ENCODE measurements at places on chromosomes 3 and 15. TPM values are rescaled to one million over a fixed set of nuclear protein-coding genes. Genes with fewer than 3 reads are reported as not detected.

DNA sequence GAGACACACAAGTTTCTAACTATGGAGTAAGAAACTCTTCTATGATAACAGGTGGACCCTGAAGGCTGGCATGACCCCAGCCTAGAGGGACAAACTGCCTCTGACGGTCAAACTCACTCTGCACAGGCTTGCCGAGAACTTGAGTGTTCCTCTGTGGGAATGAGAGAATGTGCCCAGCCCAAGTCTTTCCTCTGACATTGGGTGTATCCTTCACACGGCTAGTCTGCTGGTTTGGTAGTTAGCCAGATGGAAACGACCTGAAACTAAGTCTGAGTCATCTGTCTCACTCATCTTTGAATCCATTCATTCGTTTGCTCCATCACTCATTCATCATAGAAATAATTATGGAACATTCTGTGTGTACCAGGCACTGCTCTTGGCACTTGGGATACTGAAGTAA lies 198.4 kb downstream of the ATP10A start:
- DNase-seq, result no peak
- no peaks in the 10 kb centered on the region for H3K36me3 ChIP-seq
- H3K27me3 ChIP-seq, result peaks cover 11% of the 10 kb centered on the region
- H3K4me3 ChIP-seq, result no peak overlapping the region

Gene MYD88
- 60.1 TPM for total RNA-seq

DNA sequence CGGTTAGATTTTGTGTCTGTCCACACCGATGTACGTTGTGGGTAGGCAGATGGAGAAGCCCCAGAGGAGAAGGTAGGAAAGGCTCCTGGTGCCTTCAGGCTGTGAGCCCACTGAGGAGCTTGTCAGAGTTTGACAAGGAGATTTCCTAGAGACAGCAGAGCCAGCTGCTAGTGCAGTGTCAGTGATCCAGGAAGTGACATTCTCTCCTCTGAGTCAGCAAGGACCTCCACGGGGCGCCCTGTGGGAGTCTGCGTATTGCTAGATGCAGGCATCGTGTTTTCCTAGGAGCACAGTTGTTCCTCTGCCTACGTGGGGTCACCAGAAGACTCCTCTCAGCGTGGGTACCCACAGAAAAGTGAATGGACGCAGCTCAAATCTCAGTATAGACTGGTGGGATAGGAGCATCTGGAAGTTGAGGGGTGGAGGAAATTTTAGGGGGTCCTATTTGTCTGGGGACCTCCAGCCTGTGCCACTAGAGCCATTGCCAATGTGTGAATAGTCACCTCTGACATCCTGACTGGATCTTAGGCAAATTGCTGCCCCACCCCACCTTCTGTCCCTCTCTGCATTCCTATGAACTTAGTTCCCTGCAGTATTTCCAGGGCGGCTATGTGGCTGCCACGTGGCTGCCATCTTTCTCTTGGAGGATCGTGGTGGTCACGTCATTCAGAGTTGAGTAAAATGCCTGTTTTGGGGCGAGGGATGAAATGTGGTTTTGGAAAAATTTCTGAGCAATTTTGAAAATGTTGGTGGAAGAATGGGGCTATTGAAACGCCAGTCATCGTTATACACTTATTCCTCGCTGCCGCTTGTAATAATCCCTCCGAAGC lies 84.8 kb upstream of the KLHL25 start:
- H3K4me3 ChIP-seq, result no peak overlapping the region
- no peak overlapping the region for H3K27ac ChIP-seq

DNA sequence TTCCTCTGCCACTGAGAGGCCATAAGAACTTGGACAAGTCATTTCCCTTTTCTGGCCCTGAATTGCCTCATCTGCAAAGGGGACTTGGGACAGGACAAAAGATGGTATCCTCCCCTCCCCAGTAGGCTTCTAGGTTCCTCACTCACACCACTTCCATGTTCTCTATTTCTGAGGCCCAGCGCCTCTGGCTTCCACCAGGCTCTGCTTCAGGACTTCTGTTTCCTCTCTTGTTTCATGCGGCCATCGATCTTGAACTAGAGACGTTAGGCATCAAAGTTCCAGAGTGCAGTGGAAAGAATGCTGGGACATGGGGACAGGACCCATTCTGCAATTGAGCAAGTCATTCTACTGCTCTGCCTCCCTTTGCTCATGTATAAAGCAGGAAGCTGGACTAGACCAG lies 1.7 kb downstream of the TM4SF4 start:
- no peaks in the 10 kb centered on the region for H3K27me3 ChIP-seq
- H3K27ac ChIP-seq, result peak overlapping the region; percentile 51
- no peak for DNase-seq
- H3K4me3 ChIP-seq, result no peak overlapping the region
- peaks cover 25% of the 10 kb centered on the region for H3K4me1 ChIP-seq

Gene CHL1
- total RNA-seq, result 3.7 TPM

Gene FAM240A
- total RNA-seq, result not detected

Gene CAMP
- not detected for total RNA-seq

DNA sequence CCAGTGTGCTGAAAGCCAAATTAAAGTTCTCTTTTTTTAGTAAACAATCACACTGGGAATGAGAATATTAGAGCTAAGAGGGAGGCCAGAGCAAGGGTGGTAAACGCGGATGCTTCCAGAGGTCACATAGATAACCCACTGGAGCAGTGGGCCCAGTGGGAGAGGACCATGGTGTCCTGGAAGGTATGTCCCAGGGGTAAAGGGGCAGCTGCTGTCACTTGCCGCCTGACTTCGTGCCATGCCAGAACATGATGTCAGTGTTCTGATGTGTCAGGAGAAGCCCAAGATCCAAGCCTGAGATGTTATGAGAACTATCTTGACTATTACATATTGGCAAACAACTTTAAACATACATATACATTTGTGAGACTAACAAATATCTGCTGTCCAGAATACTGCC lies 211.9 kb upstream of the IL12A start:
- no peak for DNase-seq
- H3K4me3 ChIP-seq, result no peak overlapping the region
- H3K4me1 ChIP-seq, result peaks cover 29% of the 10 kb centered on the region
- H3K36me3 ChIP-seq, result no peaks in the 10 kb centered on the region

GRCh38 chr15:29123991-29124390 lies 145.6 kb downstream of the NSMCE3 start:
- H3K36me3 ChIP-seq, result no peaks in the 10 kb centered on the region
- no peak overlapping the region for H3K4me3 ChIP-seq
- no peak for DNase-seq
- H3K4me1 ChIP-seq, result no peaks in the 10 kb centered on the region

Gene RARRES1
- 1.4 TPM for total RNA-seq

- H3K4me1 ChIP-seq, result no peaks in the 10 kb centered on the region
- no peaks in the 10 kb centered on the region for H3K36me3 ChIP-seq
- H3K4me3 ChIP-seq, result no peak overlapping the region
Observed at GRCh38 chr15:91072161-91072560, 27.9 kb upstream of the SV2B start.

DNA sequence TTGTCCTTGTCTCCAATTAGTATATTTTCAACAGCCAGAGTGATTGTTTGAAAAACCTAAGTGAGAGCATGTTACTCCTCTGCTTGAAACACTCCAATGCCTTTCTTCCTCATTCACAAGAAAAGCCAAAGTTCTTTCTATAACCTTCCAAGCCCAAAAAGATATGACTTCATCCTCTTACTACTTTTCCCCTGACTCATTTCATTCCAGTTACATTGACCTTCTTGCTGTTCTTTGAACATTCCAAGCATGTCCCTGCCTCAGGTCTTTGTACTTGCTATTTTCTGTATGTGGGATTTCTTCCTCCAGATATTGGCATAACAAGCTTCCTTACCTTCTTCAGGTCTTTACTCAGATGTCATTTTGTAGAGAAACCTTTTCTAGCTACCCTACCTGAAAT lies 28.3 kb downstream of the EHHADH start:
- H3K4me1 ChIP-seq, result no peaks in the 10 kb centered on the region
- H3K27ac ChIP-seq, result no peak overlapping the region
- no peaks in the 10 kb centered on the region for H3K36me3 ChIP-seq
- H3K4me3 ChIP-seq, result no peak overlapping the region
- no peaks in the 10 kb centered on the region for H3K27me3 ChIP-seq
- no peak for DNase-seq

Gene ZNF774
- total RNA-seq, result 1.7 TPM

GRCh38 chr3:194064380-194065332 lies 71.3 kb upstream of the HES1 start:
- H3K36me3 ChIP-seq, result no peaks in the 10 kb centered on the region
- no peak overlapping the region for H3K4me3 ChIP-seq
- no peaks in the 10 kb centered on the region for H3K4me1 ChIP-seq
- no peaks in the 10 kb centered on the region for H3K27me3 ChIP-seq
- no peak overlapping the region for H3K27ac ChIP-seq

Measured in esophagus squamous epithelium (tissue), 5 donors.